ENCODE measurements at places on chromosomes 12 and 14.
A peak's percentile ranks its signal among the peaks of the same experiment; 100 is the strongest.

DNA sequence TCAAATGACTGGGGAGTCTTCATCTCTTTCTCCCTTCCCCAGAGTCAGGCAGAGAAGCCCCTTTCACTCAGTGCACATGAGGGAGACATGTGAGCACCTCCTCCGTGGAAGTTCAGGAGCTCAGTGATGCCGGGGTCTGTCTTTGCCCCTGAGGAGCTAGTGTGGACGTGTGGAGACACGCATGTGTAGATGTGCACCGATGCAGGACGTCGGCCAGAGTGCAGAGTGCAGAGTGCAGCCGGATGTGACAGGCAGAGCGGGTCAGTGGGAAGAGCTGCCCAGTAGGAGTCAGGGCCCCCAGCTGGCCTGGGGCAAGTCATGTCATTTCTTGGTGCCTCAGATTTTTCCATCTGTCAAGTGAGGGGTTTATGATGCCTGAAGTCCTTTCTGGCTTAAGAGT, 20.7 kb downstream of the TSPAN9 start:
- DNase-seq, result no peak

- DNase-seq, result no peak
Measured at GRCh38 chr12:53937596-53938325, 870 bp upstream of the HOXC13 start.

DNA sequence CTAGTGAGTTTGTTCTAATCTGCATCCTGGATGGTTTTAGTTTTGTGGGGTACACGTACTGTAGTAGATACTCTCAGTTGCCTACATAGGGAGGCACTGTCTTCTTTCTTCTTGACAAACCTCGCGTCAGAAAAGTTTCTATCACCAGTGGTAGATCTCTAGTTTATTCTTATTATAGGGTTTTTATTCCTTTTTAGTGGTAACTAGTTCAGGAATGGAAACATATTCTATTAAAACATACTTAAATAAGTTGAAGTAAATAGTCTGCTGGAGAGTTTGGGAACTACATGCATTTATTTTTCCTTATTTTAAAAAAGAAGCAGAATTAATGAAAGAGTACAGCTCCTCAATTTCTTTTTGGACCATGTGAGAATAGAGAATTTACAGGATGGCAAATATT, 33.6 kb upstream of the OR9K2 start:
- no peak for DNase-seq

DNA sequence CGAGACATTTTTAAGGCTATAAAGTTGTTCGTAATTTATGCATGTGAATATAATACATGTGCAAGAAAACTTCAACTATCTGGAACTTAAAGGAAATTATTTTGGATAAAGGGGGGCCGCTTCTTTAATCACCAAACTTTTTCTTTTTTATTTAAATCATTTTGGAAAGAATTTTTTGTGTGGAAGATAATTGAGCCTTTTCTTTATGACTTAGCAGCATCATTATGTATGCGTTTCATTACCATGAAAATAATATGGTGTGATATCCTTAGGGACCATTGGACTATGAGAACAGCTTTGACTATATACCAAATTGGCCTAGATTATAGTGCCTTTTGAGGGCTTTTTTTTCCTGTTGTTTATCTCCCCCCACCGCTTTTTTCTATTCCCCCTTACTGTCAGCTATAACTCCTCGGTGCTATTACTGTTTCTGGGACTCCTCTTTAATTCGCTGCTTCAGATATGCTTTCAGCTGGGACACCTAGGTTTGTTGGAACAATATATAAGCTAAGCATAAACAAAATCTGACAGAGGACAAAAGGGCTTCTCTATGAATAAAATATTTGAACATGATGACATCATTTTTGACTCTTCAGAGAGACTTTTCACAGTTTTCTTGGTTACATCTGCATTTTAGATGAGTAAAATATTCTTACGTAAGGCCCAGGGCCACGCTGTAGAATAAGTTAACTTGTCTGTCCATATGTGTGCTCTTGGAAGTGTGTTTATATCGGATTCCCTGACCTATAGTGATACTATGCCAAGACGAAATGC, 392.7 kb downstream of the NPAS3 start:
- no peak for DNase-seq

- DNase-seq, result no peak
Measured at GRCh38 chr14:91416744-91417119, 888 bp downstream of the CCDC88C start.

DNA sequence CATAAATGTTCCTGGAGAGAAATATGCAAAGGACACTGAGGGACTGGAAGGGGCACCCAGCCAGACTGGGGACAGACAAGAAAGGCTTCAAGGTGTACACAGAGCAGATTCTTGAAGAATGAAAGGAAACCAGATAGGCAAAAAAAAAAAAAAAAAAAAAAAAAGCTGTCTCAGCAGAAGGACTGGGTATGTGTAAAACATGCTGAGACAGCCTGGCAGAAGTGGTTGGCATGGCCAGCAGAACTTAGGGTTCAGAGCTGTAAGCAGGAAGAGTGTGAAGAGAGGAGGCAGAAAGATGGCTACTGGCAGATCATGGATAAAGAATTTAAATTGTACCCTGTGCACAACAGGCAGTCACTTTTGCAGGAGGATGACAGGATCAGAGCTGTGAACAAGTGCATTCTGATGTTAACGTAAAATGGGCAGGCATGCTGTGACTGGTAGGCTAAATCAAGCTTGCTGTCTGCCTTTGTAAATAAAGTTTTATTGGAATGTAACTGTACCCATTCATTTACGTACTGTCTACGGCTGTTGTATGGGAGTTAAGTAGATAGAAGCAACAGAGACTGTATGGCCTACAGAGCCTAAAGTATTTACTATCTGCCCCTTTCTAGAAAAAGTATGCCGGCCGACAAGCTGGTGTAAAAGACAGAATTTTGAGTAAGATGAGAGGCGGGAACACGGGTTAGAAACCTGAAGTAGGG, 42.2 kb downstream of the UBR7 start:
- no peak for DNase-seq

GRCh38 chr12:32644431-32644830, 34.7 kb upstream of the DNM1L start:
- DNase-seq, result no peak

DNA sequence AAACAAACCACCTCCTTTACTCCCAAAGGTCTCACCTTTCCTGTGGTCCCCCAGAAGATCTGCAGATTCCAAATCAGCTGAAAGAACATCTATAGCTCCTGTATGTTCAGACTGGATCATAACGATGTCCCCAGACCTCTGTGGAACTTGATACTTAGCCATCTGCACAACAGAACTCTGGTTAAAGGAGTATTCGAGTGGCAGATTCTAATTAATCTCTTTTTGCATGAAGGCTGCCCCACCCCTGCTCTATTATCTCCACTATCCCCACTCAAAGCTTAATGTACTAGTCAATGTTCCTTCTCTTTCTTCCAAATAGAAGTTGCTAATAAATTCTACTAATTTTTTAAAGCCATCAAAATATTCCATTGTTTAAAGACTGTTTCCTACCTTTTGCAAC, 22.8 kb downstream of the GSTZ1 start:
- no peak for DNase-seq

- no peak for DNase-seq
Measured at GRCh38 chr12:121893961-121894460, 5.4 kb downstream of the PSMD9 start.

DNA sequence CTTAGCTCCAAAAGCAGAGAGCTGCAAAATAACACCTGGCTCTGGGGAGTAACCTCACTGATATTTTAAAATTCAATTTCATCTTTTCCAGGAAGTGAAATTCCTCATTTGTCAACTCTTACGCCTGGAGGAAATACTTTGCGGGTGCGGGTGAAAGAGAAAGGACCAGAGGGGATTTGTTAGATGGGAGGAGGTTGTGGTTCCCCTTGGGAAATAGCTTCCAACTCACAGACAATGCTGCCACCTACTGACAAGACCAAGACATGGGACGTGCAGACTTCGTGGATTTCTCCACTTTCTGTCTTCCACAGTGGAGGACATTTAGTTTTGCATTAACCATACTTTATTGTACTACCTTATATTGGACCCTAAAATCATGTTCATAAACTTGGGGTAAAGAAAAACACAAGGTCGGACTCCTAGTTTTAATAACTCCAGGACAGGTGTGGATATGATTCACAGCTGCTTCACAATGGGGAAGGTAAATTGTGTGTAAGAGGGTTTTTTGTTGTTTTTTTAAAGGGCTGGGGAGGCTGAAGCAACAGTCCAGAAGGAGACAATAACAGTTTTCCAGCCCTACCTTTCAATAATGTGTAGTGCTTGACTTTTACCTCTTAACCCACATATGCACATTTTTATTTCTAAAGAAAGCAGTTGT, 10.8 kb downstream of the FBXL14 start:
- peak; percentile 31 for DNase-seq

GRCh38 chr14:61338457-61338856, 17.1 kb downstream of the PRKCH start:
- no peak for DNase-seq

GRCh38 chr14:104137297-104138097, 890 bp upstream of the KIF26A start:
- no peak for DNase-seq

Measured in stimulated activated CD8-positive, alpha-beta memory T cell treated with anti-CD3 and anti-CD28 coated beads, Interleukin-2, amount 100 ng/mL, for 1 hour (primary cell).